NCI-H2029 (cell line): ENCODE measurements at places on chromosomes 1 and 21.

DNA sequence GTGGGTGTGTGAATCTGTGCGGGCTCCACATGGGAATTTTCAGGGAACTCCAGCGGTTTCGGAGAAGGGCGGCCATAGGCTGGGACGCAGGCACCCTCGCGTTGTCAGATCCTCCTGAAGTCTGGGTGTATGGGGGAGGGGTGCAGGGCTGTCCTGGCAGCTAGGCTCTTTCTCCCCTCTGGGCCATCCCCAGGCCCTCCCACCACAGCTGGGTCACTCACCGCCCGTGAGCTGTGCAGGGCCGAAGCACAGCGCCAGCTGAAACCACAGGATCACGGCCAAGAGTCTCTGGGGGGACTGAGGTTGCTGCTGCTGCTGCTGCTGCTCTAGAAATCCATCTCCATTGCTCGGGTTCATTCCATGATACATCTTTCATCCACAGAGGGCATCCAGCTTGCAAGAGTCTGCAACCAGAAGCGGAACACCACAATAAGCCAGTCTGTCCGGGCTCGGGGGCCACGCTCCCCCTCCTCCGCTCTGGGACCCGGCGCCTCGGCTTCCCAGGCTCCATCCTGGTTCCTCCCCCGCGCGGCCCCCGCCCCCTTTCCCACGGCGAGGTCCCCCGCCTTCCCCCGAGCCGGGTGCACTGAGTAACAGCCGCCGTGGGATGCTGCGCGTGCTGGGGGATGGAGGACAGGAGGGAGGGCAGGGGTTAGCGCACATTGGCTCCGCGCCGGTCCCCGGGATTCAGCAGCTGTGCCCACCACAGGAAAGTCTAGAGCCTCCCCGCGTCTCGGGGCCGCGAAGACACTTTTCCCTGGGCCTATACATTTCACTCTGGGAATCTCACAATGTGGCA lies 720 bp downstream of the SUSD4 start:
- DNase-seq = no peak

DNA sequence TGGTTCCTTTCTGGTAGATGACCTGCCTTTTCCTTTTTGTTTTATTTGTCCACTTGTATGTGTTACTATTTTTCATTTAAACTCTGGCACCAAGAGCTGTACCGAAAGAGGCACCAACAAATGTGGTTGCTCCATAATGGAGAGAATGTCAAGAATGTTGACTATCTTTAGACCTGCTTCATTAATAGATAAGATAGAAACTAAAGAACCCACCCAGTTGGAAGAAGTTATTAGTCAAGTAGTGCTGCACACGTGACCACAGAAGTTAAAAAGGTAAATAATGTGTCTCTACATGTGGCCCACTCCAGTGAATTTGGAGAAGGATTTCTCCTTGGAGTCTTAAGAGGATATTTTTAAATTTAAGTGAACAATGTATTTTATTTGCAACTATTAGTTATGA lies 9.3 kb downstream of the ATP1A1 start:
- no peak for DNase-seq

DNA sequence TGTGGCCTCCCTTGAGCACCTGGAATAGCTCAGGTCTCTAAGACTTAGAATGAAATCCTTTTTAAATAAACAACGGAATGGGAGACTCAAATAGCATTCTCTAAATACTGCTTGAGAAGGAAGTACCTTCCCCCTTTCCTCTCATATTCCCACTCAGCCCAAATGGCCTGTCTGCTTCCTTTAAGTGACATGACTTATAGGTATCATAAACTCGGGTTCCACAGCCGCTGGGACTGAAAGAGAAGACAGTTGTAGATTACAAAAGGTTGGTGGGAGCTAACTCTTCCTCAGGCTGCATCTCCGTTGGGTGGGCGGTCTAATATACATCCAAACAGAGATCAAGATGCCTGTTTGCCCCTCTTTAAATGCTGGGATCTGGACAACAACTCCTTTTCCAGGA lies 1.2 kb upstream of the HMCN1 start:
- no peak for DNase-seq

DNA sequence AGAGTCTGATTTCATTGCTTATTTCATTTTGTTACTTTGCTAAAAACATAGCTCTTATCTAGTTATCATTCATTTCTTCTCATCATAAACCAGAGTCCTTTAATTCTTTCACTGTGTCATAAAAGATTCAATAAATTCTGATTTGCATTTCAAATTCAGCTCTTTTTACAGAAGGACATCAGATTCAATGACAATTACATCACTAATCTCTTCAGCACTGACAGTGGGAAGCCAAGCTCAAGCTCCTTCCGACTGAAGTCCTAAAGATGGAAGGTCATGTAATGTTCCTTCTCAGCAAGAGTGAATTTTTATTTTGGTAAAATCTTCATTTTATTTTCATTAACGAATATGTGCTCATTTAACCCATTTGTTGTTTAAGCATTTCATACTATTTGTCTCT lies 530.7 kb upstream of the ADGRL2 start:
- no peak for DNase-seq

- no peak for DNase-seq
These were observed 34.5 kb downstream of the AADACL4 start for GRCh38 chr1:12678350-12678749.

GRCh38 chr1:204583909-204584632 lies 67.9 kb downstream of the MDM4 start:
- peak; percentile 81 for DNase-seq

DNA sequence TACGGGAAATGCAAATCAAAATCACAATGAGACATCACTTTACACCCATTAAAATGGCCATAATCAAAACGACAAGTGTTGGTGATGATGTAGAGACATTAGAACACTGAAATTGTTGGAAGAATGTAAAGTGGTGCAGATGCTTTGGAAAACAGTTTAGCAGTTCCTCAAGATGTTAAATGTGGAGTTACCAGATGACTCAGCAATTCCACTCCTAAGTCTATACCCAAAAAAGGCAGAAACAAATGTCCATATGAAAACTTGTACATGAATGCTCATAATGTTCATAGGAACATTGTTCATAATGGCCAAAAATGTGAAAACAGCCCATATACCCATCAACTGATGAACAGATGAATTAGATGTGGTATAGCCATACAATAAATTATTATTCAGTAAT lies 267.4 kb downstream of the KCNH1 start:
- DNase-seq = no peak

DNA sequence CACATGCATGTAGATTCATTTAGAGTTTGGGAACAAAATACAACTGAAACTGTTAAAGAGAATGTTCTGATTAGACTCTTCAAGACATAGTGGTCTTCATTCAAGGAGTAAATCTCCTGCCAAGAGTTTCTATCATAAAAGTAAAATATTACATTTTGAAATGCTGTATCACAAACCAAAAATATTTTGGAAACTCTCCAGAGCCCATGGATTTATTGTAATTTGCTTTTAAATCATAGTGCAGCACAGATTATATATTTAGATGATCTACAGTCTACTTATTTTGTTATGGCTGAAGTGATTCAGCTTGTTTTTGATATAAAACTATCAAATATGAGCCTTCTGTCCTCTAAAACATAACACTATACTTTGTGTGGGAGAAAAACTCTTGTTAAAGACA lies 105.3 kb downstream of the DISP1 start:
- no peak for DNase-seq

GRCh38 chr1:222167111-222167510 lies 380.8 kb downstream of the HHIPL2 start:
- DNase-seq = no peak
